ENCODE measurements at places on chromosomes 1 and 21. TPM values are rescaled to one million over a fixed set of nuclear protein-coding genes. Genes with fewer than 3 reads are reported as not detected.

Gene SLC25A34
- 0.58 TPM for total RNA-seq

Gene SCP2
- 322 TPM for total RNA-seq

Gene AIM2
- not detected for total RNA-seq

Gene SPRR2G
- total RNA-seq: not detected

Gene MROH9
- not detected for total RNA-seq

Gene CGN
- total RNA-seq: not detected

Gene C1orf185
- total RNA-seq: not detected

Gene MYOC
- 1.2 TPM for total RNA-seq

Gene KPRP
- not detected for total RNA-seq

Gene TMEM50B
- 37.1 TPM for total RNA-seq

Gene RNU1-1
- under 0.01 TPM for total RNA-seq

Gene ADAMTS5
- total RNA-seq: 9.3 TPM

Gene PADI2
- 0.15 TPM for total RNA-seq

Gene ZFP69
- 3.6 TPM for total RNA-seq

Gene GPR3
- not detected for total RNA-seq

Gene MPL
- not detected for total RNA-seq

Gene TMEM54
- 36.7 TPM for total RNA-seq

Gene WNT2B
- total RNA-seq: 3.2 TPM

Gene OR2M3
- not detected for total RNA-seq

Gene GUCA2A
- total RNA-seq: not detected

Gene LRRC71
- total RNA-seq: not detected

Gene NT5C1A
- total RNA-seq: not detected

Gene CCDC190
- total RNA-seq: not detected

Gene TAGLN2
- total RNA-seq: 504 TPM

Gene OR2L5
- not detected for total RNA-seq

Gene TMCC2
- total RNA-seq: 5.2 TPM

Gene WNT3A
- total RNA-seq: not detected

Gene ERO1B
- total RNA-seq: 1.6 TPM

Gene HTR6
- total RNA-seq: under 0.01 TPM

Gene OR2G6
- total RNA-seq: not detected

Gene RBM34
- 70.7 TPM for total RNA-seq

Gene GJA8
- total RNA-seq: not detected

Gene TTC24
- total RNA-seq: not detected

Gene NPHS2
- total RNA-seq: not detected

Gene ZNF648
- total RNA-seq: not detected

Gene CTTNBP2NL
- 12.6 TPM for total RNA-seq

Measured in smooth muscle cell of trachea (primary cell).